ENCODE measurements at places on chromosomes 12 and 14. TPM values are rescaled to one million over a fixed set of nuclear protein-coding genes. Genes with fewer than 3 reads are reported as not detected.

The GLS2 gene
- 0.11 TPM for total RNA-seq

The MEG3 gene
- 65.6 TPM for total RNA-seq

The CNTN1 gene
- total RNA-seq, result 60.2 TPM

The DTX1 gene
- 0.32 TPM for total RNA-seq

The PDE6H gene
- total RNA-seq, result not detected

The CIDEB gene
- 0.35 TPM for total RNA-seq

The FCF1 gene
- 48.7 TPM for total RNA-seq

The PTGER2 gene
- total RNA-seq, result 1.6 TPM

The OTOGL gene
- not detected for total RNA-seq
